ENCODE measurements at places on chromosomes 16 and 17.

GRCh38 chr16:19697756-19698318, 20.2 kb downstream of the KNOP1 start:
- no peak for DNase-seq

DNA sequence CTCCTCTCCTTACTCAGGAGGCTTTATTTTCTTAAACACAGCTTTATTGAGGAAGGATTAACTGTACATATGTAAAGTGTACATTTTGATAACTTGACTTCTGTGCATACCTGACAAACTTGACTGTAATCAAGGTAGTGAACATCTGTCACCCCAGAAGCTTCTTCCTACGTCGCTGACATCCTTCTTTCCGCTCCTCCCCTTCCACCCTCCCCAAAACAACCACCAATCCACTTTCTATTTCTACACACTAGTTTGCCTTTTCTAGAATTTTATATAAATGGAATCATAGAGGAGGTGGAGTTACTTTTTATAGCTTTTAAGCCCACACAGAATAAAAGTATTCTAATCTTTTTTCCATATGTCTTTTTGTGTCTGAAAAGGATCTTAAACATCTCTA, 225.2 kb upstream of the RBFOX1 start:
- DNase-seq, result no peak

DNA sequence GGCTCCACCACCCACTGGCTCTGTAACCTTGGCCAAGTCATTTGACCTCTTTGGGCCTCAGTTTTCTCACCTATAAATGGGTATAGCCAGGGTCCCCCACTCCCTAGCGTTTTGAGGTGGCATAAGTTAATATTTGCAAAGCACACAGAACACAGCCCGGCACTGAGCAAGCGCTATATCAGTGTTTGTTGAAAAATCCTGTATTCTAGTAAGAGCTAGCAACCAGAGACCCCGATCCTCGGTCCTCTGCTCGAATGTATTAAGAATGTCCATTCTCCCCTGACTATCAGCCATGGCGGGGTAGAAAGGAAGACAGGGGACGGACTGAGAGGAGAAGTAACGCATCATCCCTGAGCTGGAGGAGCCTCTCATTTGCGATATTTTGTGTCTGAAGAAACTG, 131.2 kb downstream of the IRF8 start:
- DNase-seq, result no peak

GRCh38 chr16:12936391-12936790, 35.0 kb downstream of the SHISA9 start:
- DNase-seq, result no peak

GRCh38 chr17:80584176-80584905, 39.7 kb downstream of the RPTOR start:
- DNase-seq, result no peak

GRCh38 chr17:47843391-47843730, 2.3 kb upstream of the SCRN2 start:
- DNase-seq, result no peak

GRCh38 chr17:17675925-17676534, 5.2 kb upstream of the RAI1 start:
- DNase-seq, result peak; percentile 56

DNA sequence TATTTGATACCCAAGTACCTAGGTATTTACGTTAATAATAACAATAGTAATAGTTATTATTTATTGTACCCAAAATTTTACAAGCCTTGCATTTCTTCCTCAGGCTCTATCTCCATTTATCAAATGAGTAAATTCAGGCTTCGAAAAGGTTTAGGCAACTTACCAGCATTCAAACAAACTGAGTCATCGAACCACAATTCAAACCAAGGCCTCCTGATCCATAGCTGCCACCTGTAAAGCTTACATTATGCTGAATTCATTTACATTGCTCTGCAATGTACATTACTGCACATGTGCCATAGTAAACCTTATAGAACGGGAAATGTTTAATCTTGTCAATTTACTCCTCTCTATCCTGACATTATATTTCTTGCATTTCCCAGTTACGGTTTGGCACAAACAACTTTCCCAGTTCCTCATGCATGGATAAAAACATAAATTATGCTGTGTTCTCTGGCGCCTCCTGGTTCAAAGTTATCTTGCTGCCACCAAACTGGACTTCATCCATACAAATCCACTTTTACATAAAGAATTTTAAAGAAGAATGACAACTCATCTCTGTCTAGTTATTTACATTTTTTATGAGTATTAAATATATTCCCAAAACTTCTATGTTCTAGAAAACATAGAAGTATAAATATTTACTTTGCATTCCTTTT, 360.6 kb upstream of the SOX9 start:
- no peak for DNase-seq

GRCh38 chr16:20271893-20272292, 55.4 kb downstream of the GP2 start:
- no peak for DNase-seq
